ENCODE measurements at places on chromosomes 6 and 20.

DNA sequence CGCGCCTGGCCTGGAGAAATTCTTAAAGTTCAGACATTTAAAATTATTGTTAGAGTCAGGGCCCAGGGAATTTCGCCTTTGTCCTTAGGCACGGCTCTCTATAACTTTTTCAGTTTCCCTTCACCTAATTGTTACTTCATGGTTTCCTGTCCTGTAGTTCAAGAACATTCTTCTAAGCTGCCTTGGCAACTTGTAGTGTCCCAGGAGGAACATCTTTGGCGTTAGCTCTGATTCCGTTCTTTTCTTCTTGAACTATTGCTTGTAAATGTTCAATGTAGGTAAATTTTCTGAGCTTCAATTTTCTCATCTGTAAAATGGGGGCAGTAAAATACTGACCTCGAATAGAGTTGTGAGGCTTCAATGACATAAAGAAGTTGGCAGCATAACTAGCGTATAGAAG lies 41.8 kb downstream of the TIAM2 start:
- DNase-seq = no peak

DNA sequence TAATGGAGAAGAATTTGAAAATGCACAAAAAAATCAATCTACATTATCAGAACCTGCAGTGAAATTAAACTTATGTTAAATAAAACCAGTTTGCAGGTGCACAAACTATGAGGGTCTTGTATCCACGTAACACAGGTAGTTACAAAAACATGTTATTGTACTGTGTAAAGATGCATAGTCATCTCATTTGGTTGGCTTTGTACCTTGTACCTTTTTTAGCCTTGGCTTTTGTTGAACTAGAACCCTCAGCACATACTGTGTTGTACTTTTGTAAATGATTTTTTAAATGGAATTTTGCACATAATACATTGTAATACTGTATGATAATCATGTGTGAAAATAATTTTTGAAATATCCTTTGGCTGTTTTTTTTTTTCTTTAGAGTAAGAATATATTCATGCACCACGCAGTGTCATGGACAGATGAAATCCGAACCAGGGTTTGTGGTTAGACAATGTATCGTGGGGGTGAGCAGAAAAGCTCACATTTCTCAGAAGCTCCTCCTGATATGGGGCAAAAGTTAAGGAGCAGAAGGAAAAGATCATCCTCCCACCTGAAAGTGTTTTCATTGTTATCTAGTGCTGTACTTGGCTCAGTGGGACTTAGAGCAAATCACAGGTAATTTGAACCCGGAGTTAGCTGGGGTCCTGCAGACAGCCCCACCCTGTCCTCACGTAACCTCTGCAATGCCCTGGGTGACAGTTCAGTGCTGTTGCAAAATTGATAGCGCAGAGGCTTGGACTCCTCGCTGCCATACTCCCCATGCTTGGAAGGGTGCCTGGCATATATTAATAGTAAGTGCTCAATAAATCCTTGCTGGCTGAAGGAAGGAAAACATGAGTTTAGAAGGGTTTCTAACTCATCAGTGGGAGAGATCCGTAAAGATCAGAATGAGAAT lies 14.8 kb upstream of the NAA20 start:
- no peak for DNase-seq

DNA sequence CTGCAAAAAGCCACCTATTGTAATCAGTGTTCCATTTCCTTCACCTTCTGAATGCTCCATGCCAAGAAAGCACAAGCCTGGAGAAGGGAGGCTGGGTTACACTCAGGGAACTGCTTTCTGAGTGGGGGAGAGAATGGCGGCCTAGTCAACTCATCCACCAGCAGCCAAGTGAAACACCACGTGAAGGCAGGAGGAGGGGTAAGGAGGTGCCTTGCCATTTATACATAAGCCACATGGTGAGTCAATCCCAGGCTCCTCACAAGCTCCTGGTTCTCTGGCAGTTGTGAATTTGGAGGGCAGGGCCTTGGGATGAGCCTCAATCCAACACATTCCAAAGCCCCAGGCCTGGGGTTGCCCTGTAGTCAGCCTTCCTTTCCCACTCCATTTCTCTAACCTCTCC lies 149.4 kb downstream of the CD24 start:
- no peak for DNase-seq

DNA sequence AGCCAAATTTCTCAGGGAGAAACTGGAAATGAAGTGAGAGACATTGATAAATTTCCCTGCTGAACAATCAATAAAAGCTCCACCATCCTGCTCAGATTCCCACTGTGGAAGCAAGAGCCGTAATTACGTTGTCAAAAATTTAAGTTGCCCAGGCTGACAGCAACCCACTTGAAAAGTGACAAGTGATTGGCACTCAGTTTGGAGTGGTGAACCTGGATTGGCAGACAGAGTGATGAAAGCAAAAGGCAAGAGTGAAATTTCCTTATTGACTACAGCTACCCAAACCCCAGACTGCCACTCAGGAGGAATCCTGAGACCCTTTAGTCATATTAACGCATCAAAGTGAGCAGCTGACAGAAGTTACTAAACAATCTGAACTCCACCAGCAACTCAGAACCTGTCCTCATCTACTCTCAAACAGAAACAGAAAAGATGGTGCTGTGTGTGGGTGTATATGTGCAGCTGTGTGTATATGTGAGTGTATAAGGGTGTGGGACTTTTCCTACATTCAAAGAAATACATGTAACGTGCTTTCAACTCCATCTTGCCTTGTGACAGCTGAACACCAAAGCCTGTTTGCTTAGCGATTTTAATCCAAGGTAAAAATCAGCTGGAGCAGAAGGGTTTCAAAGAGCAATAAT lies 157.4 kb downstream of the PKHD1 start:
- no peak for DNase-seq

DNA sequence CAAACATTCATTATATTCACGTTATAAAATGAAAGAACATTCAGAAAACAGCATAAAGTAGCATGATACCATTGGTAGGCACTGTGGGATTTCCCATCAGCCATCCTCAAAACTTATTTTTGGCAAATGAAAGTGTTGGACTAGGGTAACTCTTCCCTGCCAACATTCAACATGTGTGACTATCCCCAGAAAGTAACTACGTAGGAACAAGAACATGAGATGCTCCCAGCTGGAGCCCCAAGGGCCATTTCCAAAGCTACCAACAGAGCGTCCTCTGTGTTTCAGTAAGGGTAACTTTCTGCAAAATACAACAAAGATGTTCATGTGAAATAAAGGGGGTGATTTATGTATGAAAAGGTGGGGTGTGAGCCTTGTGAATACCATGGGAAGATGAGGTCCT lies 28.4 kb upstream of the PTPN1 start:
- DNase-seq = no peak

GRCh38 chr6:70956451-70957283 lies at the start of gene B3GAT2:
B3GAT2 (minus strand) TSS chr6:70957060; CDS start chr6:70956429, 631 bp downstream.
- peak; percentile 70 for DNase-seq

- no peak for DNase-seq
Measured at GRCh38 chr20:20691477-20692235, 20.8 kb downstream of the RALGAPA2 start.

GRCh38 chr6:126086560-126086959 lies 100.2 kb downstream of the TRMT11 start:
- no peak for DNase-seq

GRCh38 chr6:44284867-44285266 lies 14.6 kb downstream of the TMEM151B start:
- no peak for DNase-seq

DNA sequence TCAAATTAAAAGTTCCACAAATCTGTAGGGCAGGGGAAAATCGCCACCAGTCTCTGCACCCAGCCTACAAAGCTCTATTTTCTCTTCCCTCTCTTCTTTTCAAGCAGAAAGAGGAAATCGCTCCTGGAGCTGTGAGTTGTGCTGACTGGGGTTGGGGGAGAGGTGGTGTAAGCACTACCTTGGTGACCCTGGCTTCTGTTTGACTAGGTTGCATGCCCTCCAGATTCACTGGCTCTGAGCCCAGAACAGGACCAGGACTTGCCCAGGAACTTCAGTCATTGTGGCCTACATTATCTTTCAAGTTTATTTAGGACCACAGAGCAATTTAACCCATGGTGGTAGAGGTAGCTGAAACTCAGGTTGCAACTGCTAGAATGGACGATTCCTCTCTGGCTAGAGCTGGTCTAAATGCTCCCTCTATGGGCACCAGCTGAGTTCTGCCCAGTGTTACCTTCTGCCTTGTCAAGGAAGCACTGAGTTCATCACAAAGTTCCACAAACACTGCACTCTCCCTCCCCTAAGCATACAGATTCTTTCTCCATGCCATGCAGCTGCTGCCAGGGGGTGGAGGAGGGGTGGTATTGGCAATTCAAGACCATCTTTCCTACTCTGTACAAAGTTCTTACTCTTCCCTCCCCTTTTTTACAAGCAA lies 122.0 kb upstream of the BMP5 start:
- DNase-seq = no peak

DNA sequence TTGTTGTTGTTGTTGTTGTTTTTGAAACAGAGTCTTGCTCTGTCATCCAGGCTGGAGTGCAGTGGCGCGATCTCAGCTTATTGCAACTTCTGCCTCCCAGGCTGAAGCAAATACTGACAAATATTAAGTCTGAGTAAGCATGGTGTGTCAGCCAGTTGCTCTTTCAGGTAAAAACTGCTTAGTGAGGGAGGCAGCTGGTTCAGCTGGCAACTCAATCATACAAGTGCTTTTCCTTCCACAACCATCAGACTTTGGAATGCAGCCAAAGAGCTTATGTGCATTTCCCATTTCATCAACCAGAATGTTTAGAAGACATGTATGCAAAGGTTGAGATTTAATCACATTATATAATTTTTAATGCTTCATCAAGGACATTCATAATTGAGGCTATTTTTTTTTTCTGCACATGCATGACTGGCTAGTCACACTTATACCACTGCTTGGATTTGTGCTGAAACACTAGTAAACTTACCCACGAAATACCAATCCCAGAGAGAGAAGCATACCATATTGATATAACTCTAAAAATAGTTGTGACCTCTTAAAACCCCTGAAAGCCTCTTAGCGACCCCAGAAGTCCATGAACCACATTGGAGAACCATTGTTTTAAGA lies 56.0 kb downstream of the CLIC5 start:
- DNase-seq = no peak

DNA sequence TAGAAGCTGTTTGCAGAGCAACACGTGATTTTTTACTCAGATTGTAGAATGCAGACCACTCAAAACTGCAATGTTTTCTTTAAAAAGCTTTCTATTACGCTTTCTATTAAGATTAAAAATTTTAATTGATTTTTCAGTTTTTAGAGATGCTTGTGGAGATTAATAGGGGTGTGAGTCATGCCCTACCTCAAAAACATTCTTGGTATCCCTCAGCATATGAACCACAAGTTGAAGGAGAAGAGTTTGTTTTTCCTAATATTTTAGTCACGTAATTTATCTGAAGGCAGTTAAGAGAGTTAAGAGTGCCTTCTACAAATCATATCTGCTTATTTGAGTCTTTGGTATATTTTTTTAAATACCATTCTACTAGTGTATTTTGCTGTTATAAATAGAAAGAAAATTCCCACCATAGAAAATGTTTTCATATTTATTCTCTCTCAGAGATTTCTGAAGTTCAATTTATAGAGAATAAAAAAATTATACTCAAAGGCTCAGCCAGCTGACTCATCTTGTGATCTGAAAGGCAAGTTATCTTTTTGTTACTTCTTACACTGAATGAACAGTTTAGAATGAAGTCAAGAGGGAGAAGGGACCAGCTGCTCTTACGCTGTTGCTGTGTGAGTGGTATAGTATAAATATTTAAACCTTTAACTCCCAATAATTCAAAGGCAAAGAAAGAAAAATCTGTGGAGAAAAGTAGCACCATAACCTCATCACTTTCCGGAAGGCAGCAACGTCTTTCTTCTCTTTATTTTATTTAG lies 7.6 kb downstream of the RIPOR2 start:
- no peak for DNase-seq

- no peak for DNase-seq
Measured at GRCh38 chr6:40882323-40882997, 156.6 kb downstream of the UNC5CL start.

DNA sequence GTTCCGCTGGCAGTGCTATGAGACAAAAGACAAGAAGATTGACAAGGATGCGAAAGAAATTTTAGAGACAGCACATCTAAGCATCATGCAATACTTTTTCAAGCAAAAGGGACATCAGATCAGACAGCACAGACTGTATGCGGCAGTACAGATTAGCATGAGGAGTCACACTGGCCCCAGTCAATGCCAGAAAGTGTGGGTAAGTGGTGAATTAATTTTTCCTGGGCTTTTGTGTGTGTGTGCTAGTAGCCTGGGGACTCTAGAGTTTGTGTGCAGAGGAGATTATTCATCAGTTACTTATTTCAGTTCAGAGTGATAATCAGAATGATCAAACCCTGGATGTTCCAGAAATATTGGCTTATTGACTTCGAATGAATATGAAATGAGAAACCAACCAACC lies 47.2 kb downstream of the LAMA4 start:
- no peak for DNase-seq

DNA sequence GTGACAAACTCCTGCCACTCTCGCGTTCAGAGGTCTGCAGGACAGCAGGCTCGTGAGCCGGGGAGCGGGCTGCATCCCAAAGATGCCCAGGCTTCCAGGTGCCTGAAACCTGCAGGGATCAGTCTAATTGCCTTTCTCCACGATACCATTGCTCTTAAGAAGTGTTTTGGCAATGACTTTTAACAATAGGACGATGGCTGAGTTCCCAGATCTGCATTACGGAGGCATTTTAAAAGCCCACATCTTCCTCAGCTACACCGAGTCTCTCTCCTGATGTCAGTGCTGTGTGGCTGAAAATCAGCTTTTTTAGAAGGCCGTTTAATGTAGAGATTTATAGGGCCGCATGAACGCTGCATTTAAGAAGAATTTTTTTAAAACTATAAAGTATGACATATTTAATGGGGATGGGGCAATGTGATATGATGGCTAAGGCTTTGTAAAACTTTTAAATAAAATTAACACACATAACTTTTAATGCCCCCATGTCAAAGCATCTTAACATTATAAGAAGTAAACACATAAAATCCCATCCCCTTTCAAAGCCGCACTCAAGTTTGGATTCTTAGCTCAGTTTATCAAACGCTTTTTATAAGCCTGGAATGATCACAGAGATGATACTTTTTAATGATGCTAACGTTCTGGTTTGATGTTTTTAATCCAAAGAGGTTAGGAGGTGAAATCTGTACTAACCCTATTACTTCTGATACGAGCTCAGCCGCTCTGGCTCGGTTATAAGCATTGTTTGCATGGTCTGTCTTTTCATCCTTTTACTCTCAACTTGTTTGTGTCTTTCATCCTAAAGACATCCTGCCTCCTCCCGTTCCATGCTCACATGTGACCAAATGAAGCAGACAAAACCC lies 386.0 kb downstream of the SMOC2 start:
- no peak for DNase-seq
